ENCODE measurements at places on chromosomes 6 and 20.

GRCh38 chr6:15284743-15285142 lies 38.9 kb downstream of the JARID2 start:
- peak; percentile 64 for DNase-seq

- DNase-seq, result no peak
Observed at GRCh38 chr6:10641528-10641927, 52.9 kb downstream of the C6orf52 start.

DNA sequence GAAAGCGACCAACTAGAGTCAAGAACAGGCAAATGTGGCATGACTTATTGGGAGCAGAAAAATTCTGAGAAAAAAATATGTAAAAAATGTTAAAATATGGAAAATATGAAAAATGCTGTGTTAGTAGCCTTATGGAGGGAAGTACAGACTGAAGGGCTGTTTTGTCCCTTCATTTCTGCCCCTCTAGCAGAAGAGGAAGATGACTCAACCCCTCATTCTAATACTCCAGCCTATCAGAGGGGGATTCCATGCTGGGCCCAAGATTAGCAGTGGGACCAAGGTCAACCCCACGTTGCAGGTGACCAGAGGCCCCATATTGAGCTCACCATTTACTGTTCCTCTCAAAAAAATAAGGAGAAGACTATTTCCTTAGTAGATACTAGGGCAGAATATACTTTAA lies 8.4 kb downstream of the MUC21 start:
- no peak for DNase-seq

DNA sequence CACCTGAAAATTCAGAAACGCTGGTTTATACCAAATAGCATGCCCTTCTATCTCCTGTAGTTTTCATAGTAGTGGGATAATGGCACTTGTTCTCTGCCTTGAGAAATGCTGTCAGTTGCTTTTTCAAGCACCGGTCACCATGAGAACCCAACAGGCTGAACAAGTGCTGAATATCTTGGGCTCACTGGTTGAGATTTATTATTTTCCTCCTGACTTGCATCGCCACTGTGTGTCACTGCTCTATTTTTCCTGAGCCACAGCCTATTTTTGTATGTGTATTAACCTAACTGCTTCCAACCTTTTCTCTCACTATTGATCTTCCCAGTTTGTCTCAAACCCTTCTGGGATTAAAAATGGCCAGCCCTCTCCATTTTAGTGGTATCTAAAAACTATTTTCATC lies 71.9 kb downstream of the OPN5 start:
- DNase-seq, result no peak

- no peak for DNase-seq
Observed at GRCh38 chr6:37319156-37319555, 34.6 kb upstream of the RNF8 start.

DNA sequence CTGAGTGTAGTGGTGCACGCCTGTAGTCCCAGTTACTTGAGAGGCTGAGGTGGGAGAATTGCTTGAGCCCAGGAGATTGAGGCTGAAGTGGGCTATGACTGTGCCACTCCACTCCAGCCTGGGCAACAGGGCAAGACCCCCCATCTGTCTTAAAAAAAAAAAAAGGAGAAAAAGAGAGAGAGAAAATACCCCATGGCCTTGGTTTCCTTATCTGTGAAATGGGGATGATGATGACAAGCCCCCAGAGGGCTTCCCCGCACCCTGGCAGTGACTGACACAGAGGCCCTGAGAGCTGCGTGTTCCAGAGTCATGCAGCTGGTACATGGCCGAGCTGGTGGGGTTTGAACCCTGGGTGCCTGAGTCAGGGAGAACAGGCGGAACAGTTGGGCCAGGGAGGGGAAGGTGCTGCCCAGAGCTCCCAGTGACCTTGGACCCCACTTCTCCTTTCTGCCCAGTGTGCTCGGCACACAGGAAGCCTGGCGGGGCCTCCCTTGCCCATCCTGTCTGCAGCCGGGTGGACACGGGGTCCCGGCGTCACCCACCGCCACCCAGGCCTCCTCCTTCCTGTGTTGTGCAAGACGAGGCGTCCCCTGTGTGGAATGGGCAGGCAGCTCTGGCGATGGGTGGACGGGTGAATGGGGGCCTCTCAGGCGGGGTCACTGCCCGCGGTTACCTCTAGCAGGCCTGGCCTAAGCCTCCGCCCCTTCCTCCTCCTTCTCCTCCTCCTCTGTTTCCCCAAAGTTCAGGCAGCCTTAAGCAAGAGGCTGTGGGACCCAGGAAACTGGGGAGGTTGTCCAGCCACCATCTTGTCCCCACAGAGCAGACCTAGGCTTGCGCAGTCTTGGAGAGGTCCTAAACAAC lies 84.2 kb downstream of the CEBPB start:
- DNase-seq, result no peak

- no peak for DNase-seq
Observed at GRCh38 chr6:169186496-169187169, 67.0 kb downstream of the THBS2 start.

DNA sequence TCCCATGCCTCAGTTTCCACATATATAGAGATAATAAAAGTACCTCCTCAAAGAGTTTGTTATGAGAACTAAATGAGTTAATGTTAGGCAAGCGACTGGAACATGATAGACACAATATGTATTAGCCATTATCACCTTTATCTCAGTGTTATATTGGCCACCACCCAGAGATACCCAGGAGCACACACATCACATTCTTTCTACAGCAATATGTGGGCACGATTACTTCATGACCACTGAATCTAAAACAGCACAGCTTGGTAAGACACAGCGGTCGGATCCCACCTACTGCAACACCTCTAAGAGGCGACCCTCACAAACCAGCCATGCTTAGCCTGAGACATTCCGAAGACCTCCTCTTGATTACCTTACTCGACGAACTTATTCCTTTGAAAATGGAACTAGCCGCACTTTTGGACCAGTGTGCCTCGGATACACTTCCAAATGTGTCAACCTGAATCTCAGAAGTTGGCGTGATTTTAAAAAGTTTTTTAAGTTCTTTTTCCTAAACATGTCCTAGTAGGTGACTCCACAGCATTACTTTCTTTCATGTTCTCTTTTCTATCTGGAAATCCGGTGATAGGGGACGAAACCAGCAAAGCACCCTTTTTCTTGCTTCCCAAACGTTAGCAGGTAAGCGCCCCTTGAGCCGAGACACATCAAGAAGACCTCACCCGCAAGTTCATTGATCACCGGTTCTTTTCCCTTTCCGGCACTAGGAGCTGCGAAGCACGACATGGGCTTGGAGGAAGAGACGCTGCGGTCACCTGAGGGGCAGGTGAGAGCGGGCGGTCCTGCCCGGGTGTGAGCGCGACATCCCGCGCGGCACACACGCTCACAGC lies 923 bp downstream of the GMDS start:
- DNase-seq, result no peak

DNA sequence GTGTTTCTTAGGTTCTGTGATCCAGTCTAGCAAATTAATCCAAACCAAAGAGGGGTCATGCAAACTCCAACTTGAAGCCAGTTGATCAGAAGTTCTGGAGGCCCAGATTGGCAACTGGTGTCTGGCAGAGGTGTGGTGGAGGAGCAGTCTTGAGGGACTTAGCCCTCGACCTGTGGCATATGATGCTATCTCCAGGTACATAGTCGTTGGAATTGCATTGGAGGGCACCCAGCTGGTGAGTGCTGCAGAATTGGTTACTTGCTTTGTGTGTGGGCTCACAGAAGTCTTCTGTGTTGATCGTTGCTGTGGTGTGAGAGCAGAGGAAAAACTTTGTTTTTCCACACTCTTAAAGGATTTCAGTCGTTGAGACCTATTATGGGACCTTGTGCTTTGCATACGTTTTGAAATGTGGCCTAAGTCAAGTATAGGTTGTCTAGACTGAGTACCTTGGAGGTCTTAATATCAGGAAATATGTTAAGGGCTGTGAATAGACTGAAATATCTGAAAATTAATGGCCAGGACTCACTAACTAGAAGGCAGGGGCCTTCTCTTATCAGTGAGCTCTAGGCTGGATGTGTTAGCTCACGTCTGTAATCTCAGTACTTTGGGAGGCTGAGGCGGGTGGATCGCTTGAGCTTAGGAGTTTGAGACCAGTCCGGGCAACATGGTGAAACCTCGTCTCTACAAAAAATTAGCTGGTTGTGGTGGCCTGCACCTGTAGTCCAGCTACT lies 7.8 kb downstream of the PANK2 start:
- no peak for DNase-seq

- DNase-seq, result no peak
Observed at GRCh38 chr6:52213127-52213526, 27.0 kb downstream of the IL17A start.

- no peak for DNase-seq
Observed at GRCh38 chr6:98547634-98548033, 286.7 kb upstream of the POU3F2 start.

DNA sequence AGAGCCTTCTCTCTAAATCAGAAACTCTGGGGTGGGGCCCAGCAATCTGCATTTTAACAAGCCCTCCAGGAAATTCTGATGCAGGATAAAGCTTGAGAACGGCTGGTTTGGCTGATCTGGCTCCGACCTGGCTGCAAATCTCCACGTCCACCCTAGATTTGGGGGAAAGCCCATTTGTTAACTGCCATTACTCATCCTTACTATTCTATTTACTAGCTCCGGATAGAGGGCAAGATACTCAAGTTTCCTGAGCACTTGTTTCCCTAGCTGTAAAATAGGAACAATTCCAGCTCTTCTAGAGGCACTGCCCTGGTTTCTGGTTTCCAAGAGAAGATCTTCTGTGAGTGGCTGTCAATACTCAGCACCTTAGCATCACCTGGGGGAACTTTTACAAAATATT lies 44.4 kb downstream of the DAAM2 start:
- DNase-seq, result no peak

GRCh38 chr6:96899019-96899418 lies 1.3 kb upstream of the NDUFAF4 start:
- peak; percentile 56 for DNase-seq

GRCh38 chr6:137933696-137934095 lies 66.6 kb downstream of the TNFAIP3 start:
- DNase-seq, result peak; percentile 29

DNA sequence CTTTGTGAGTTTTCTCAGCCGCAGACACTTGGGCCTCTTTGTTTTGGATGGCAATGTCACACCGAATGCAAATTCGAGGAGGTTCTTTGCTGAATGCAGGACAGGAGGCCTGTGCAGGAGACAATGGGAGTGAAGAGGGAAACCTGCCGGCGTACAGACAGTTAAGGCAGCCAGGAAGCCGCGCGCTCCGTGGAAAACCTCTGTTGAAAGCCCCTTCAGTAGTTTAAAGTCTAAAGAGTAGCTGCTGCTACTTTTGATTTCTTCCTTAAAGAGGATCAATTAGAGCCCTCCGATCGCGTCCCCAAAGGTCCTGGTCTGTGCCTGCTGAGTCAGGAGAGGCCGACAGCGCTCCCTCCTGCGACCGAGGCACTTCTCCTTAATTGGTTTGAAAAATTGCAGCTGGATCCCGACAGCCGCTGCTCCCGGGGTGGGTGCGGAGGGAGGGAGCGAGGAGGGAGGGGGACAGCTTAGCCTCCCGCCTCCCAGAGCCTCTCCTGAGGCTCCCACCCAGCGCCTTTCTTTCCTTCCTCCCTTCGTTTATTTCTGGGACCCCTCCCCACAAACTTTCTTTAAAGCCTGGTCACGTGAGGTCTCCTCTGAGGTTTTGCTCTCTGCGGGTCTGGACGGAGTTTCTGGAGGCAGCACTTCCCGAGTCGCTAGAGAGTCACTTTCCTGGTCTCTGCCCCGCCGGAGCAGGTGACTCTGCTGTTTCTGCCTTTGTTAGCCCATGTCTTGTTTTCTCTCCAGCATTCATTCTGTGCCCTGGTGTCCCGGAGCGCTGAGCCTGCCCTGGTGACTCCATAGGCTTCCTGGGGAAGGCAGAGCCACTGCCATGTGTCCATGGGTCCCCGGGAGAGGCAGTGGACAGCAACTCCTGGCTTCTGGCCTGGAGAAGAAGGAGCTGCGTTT lies 22.3 kb upstream of the RPP40 start:
- DNase-seq, result peak; percentile 67

DNA sequence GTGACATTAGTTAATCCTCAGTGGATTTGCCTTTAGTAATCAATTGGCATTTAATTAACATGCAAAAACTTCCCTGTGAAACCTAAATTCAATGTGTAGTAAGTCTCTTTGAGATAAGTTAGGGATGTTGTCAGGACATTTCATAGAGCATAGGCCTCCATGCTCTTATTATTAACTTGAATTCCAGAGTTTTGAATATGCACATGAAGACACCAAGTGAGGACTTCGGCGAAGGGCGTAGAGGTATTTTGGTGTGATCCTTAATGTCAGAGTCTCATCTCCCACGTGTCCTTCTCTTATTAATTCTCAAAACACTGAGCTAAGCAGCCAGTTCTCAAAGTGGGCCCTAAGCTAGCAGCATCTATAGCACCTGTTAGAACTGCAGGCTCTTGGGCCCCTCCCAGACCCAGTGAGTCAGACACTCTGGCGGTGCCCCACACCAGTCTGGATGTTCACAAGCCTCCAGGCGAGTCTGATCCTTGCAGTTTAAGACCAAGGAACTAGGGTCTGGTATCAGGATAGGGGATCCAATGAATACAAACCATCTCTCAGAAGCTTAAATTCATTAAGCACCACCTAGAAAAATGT lies 292.1 kb downstream of the QKI start:
- no peak for DNase-seq

GRCh38 chr6:125182237-125183008 lies 28.9 kb downstream of the TPD52L1 start:
- peak; percentile 75 for DNase-seq

DNA sequence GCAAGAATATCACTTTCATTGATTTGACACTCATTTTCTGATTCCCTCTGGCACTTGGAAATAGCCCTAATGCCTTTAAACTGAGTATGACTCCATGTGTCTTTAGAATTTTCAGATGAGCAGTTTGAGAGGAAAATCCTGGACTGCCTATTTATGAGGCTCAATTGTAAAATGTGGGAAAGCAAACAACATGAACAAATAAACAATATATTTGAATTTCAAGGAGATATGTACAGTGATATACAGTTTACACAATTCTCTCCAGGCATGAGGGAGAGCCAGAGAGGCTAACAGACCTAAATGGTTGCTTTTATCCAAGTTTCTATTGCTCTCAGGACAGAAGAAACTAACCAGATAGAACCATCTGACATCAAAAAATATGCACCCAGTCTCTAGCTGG lies 748.2 kb upstream of the NRSN1 start:
- no peak for DNase-seq

- peak; percentile 36 for DNase-seq
Observed at GRCh38 chr20:57596998-57597939, 23.0 kb downstream of the ZBP1 start.

- DNase-seq, result peak; percentile 82
Observed at GRCh38 chr6:53546281-53546680, 1.4 kb upstream of the GCLC start.

DNA sequence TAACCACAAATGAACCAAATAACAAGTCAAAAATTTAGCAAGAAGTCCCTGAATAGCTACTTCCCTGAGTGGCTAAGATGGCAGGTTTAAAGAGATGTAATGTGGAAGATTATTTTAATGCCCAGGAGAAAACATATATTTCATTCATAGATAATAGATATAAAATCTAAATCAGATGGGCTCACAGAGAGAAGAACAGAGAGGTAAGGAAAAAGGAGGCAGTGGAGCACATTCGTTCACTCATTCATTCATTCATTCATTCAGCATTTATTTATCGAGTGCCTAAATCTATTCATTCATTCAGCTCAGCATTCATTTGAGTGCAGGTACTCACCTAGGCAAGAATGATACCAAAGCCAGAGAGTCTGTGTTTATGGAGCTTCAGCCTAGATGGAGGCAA lies 32.1 kb upstream of the IYD start:
- DNase-seq, result no peak

Data from fibroblast of skin of back (primary cell).